SJCRH30 (cell line): ENCODE measurements at places on chromosomes 4 and X.

DNA sequence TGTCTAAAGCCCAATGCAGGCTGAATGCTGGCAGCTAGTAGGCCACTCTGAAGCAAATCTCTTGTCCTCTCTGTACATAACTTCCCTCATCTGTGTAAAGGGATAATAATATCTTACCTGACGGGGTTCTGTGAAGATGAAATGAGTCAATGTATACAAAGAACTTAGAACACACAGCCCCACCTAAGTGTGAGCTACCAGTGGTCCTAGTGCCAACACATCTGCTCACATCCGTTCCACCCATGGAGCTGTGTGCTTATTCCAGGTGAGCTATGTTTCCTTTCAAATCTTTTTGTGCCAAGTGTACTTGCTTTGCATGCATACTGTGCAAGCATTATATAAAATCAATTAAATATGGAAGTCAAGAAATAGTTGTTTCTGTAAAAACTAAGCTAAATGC, 116.4 kb downstream of the TSPAN5 start:
- no peak for DNase-seq

- peak; percentile 6 for DNase-seq
Measured at GRCh38 chrX:54447461-54447860, 7.3 kb downstream of the TSR2 start.

GRCh38 chr4:19026281-19026680, 1004.7 kb upstream of the LCORL start:
- DNase-seq = no peak

DNA sequence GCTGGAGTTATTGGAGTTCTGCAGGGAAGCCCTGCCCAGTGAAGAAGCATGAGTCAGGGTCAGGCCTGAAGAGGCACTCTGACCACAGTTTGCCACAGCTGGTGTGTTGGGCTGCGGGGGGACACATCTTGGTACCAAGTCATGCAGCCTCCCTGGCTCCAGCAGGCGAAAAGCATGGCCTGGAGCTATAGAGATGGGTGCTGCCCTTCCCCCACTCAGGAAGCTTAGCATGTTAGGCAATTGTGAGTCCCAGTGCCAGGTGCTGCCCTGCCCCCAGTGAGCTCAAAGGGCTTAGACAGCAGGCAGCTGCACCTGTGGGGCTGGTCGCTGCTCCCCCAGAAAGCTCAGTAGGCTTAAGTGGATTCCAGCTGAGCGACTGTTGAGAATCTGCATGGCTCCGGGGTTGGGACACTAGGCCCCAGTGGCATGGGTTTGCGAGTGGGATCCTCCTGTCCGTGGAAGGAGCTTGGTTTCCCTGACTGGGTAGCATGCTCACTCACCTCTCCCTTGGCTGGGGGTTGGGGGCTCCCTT, 755.5 kb downstream of the GLUD2 start:
- DNase-seq = peak; percentile 88

DNA sequence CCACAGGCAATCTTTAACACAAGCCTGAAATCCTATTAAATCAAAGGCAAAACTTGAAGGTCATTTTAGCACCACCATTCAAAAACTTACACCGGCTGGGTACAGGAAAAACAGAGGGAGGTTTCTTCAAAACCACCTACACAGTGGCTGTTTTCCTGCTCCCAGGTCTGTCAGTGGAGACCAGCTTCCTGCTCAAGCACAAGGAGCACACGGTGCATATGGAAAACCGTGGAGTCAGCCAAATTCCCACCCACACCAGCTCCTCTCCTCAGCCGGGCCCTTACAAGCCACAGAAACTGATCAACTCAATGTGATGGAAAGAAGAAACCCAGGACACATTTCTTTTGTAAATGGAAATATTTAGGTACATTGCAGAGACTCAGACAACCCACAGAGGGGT, 14.3 kb upstream of the FAM241A start:
- DNase-seq = no peak

DNA sequence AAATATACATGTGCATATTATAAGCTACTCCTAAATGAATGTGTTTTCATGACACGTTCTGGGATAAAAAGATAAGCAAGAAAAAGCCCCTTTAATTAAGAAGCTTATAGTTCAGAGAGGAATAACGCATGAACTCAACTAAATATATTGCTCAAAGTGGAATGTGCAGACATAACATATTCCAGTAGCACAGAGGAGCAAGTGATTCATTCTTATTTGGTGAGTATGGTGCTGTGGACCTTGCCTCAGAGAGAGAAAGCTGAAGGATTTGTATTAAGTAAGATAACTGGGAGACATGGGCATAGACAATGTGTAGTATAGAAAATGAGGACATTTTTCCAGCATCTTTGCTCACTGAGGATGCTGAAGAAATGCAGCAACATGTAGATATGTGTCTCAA, 76.8 kb downstream of the CFAP299 start:
- DNase-seq = no peak
